ENCODE measurements at places on chromosomes 6 and 20.

DNA sequence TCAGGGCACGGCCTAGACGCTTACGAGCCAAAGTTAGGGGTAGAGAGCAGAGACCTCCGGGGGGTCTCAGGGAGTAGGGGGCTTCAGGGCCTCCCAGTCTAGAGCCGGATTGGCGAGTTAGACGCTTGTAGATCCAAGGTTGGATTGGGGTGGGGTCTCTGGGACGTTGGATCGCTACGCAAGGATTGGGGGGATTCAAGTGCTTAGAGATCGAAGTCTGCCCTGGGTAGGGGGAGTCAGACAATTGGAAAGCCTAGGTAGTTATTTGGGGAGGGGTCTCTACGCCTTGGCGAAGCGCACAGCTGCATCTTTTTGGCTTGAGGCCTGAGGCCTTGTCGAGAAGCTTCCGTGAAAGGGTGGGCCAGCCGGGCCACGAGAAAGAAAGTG, 469 bp downstream of the STX16 start:
- DNase-seq, result no peak

- no peak for DNase-seq
These were observed 9.4 kb downstream of the NHSL1 start for GRCh38 chr6:138489846-138490245.

- DNase-seq, result peak; percentile 9
These were observed 33.0 kb upstream of the POU5F1 start for GRCh38 chr6:31203345-31203979.

DNA sequence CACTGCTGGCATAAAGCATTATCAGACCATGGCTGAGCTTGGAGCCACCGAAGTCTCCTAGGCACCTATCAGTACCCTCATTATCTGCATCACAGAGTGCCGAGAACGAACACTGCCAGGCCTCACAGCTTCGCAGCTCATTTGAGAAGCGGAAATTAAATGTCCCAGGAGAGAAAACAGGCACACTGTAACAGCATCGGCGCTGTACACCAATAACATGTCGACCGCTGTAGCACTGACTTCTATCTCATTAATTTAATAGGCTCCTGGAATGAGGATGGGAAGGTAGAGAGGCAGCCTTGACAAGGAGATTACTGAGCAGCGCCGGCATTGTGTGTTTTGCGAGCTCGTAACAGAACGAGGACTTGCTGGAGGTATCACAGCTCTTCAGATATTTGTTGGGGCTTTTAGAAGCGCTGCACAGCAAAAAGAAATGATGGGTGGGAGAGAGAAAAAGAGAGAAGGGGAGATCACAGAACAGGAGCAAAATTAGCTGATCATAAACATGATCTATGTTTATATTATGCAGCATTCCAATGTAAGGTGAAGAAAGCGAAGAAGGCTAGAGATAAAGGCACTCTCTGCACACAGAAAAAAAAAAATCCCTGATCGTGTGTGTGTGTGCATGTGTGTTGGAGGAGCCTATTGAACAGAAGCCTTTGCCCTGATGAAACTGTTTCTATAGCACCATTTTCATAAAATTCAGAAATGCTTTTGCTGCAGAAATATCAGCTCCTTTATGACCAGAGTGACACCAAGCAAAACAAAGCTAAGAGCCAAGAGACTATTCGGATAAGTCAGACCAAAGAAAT, 29.2 kb downstream of the ID4 start:
- DNase-seq, result no peak

DNA sequence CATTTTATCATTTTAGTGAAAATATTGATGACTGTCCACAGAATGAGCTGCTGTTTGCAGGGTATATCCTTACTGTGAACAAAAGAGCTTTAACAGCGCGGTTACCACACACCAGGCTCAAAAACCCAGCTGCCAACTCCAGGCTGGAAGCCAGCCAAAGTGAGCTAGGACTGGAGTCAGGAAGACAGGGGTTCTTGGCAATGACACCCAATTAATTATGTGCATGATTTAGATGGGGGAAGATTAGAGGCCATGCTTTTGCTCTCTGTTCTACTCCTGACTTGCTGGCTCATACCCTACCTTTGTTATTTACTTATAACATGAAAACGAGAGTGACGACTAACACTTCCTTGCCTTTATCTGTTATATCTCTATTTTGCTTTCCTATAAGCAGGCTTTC, 128.9 kb upstream of the SHLD1 start:
- DNase-seq, result no peak

DNA sequence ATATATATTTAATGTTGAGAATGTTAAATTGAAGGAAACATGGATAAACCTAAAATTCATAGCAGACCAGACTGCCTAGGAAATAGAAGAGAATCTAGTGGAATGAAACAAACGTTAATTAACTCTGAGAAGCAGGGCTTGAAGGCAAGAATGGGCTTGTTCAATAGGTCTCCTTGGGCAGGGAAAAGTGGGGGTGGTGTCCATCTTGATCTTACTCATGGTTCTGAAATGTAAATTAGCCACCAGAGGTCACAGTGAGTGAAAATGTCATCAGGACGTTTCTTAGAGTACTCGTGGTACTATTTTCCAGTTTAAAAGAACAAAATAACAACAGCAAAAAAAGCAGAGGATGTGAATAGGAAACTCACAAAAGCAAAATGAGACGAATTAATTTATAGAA, 66.8 kb upstream of the BTBD3 start:
- DNase-seq, result no peak

- DNase-seq, result no peak
These were observed 624.7 kb downstream of the CD109 start for GRCh38 chr6:74320715-74321114.

- DNase-seq, result no peak
These were observed 173.0 kb upstream of the ECI2 start for GRCh38 chr6:4308364-4308763.

DNA sequence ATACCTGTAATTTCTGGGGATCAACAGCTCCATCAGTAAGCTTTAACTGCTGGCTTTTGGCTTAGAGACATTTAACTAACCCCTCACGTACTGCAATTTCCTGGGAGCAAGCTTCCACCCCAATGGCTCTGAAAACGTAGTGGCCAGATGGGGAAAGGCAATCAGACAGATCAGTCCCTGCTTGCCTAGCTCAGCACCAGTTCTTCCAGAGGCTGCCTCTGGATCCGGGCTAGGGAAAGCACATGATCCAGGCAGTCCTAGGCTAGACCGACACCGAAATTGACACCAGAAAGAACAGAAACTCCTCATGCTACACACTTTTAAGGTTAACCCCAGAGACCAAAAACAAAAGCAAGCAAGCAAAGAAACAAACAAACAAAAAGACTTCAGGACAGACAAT, 13.3 kb downstream of the PREP start:
- no peak for DNase-seq

DNA sequence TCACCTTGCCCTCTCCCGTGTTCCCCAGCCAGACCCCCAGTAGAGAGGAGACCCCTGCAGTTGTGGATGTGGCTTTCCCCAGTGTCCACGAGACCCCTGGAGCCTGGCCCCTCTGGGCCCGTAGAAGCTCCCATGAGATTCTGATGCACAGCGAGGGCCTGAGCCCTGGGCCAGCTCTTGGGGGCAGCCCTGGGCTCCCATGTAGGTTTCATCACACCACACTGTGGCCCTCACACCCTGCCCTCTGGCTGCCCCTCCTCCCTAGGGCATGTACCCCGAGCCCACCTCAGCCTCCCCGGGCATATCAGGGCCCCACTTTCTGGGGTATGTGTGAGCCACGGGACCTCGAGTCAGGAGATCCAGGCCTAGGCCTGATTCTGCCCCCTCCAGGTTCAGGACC, 7.0 kb upstream of the CHRNA4 start:
- DNase-seq, result no peak

DNA sequence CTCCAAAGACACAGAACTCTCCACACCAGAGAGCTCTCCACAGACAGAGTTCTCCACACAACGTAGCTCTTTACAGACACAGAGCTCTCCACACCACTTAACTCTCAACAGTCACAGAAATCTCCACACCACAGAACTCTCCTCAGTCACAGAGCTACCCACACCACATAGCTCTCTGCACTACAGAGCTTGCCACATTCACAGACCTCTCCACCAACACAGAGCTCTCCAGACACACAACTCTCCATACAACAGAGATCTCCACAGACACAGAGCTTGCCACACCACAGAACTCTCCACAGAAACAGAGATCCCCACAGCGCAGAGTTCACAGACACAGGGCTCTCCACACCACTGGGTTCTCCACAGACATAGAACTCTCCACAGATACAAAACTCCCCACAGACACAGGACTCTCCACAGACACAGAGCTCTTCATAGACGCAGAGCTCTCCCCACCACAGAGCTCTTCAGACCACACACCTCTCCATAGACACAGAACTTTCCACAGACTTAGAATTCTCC, 52.5 kb downstream of the ERMARD start:
- no peak for DNase-seq

DNA sequence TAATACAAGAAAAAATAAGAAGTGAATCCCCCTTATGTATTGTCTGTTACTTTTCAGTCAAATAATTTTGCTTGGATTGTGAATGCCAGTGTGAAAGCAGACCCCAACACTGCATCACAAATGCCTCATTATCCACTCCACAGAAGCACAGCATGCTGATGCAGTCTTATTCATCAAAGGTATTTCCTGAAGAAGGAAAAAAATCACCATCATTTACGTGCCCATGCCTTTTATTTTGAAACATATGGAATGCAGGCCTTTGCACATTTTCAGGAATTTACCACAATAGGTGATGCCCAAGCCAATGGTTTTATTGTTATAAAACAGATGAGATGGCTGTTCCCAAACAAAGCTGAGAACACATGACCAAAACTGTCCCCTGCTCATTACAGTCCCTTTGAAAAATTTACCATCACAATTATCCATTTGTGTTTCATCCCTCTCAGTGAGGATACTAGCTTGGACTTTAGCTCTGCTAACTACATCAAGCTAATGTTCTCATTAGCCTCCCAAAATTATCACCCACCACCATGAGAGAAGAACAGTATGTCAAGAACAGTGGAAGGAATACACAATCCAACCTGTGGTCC, 180.6 kb upstream of the HTR1E start:
- DNase-seq, result no peak

DNA sequence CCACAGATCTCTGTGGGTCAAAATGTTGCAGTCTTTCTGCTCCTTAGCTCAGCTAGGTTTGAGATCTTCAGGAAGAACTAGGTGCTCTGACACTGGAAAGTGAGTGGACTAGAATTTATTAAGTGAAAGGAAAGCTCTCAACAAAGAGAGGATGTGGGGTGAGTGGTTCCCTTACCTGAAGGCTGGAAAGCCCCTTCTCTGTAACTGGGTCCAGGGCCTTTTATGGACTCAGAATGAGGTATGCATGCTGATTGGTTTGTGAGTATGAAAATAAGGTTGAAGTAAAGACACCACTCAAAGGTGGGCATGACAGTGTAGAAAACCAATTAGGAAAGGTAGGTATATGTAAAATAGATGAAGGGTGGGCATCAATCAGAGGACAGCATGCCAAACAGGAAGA, 485.5 kb downstream of the CD109 start:
- DNase-seq, result no peak

DNA sequence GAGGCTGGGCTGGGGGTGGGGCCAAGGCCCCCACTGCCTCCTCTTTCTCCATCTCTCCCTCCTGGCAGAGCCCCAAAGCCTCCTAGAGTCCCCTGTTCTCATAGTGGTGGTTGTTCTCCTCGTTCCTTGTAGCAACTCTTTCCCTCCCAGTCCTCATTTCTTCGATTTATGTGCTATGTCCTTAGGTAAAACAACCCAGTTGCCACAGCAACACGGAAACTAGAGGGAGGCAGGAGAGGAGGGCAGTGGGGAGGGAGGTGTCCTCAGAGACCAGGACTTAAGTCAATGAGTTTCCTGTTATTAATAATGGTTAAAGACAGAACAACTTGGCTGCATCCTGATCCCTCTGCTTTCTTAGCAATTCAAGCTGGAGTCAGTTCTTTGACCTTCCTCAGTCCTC, 161.0 kb downstream of the INSM1 start:
- DNase-seq, result no peak

Measured in fibroblast of skin of left biceps (primary cell).